ENCODE measurements at places on chromosomes 11 and 22. TPM values are rescaled to one million over a fixed set of nuclear protein-coding genes. Genes with fewer than 3 reads are reported as not detected.

Gene OR8A1
- total RNA-seq = not detected

Gene MUC5B
- 0.16 TPM for total RNA-seq

Gene NFAM1
- 3.4 TPM for total RNA-seq

Gene A4GALT
- total RNA-seq = 62.9 TPM

Gene NRXN2
- 5.1 TPM for total RNA-seq

Gene UBQLNL
- total RNA-seq = 0.27 TPM

Gene SLCO2B1
- total RNA-seq = 36.2 TPM

Measured in gastroesophageal sphincter (tissue), 4 donors.